COLO829 (cell line): ENCODE measurements at places on chromosomes 12 and 14.

DNA sequence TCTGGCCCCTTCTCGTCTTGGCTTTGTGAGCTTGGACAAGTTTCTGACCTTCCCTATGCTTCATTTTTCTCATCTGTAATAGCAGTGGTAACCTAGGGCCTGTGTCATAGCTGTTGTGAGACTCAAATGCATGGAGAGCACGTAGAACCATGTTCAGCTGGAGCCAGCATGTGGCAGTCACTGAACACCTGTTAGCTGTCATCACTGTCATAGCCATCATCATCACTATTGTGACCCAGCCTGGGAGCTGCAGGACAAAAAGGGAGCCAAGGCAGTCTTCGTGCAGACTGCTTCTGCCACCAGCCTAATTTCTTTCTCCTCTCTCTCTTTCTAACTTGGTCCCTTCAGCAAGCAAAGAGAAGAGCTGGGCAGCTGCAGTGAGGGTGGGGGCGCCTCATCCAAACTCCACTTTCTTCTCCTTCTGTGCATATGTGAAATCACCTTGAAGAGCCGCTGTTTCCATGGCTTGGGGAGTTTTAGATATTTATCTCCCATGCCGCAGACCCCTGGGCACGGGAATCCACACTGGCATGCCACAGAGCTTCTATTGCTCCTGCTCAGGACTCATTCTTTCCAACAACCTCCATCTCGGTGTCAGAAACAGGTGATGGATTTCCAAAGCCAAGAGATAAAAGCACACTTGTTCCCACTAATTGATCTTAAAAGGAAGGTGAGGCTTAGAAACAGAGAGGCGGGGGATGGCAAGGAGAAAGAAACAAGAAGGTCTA, 87.0 kb downstream of the SRRM4 start:
- no peak for DNase-seq

GRCh38 chr12:62806244-62806836, 128.6 kb downstream of the PPM1H start:
- DNase-seq, result no peak

DNA sequence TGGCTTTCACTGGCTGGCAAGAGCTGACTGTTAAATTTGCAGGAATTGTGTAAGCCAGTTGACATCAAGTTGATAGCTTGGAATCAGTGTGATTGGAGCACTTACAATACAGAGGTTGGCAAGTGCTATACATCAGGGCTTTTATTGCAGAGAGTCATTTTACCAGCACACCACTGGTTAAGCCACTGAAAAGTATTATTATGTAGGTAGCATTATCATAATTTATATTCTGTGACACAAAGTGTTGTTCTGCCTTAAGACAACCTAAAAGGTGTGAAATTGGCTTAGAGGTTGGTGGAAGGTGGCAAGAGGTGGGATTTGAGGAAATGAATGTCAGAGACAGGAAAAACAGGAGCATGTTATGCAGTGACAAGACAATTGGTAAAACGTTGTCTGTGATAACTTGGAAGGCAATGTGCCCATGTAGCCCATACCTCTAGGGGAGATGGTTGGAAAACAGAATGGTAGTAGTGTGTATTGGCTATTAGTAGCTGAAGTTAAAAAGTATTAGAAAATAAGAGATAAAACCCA, 172.9 kb upstream of the PRICKLE1 start:
- DNase-seq, result no peak

DNA sequence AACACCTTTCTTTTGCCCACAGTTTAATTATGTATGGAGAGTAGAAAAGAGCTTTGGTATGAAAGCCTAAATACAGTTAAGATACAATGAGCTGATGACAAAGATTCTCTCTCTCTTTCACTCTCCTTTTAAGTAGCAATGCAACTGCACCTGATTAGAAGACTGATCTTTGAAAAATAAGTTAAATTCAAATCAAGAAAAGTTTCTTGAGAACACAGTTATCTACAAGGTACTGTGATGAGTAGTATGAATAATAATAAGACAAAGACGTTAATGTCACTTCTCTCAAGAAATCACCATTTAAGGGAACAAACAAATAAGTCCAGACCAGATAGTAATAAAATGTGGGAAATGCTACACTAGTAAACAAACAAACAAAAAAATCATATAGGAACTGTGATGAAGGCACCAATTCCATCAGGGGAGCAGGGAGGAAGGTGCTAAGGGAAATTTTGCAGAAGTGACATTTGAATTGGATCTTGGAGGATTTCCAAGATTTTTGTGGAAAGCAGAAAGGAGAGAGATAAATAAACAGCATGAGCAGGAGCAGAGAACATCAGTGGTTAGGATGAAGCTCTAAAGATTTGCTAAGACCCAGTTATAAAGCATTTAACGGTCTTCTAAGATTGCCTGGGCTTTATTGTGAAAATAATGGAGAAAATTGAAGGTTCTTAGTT, 65.2 kb upstream of the STK38L start:
- DNase-seq, result no peak

DNA sequence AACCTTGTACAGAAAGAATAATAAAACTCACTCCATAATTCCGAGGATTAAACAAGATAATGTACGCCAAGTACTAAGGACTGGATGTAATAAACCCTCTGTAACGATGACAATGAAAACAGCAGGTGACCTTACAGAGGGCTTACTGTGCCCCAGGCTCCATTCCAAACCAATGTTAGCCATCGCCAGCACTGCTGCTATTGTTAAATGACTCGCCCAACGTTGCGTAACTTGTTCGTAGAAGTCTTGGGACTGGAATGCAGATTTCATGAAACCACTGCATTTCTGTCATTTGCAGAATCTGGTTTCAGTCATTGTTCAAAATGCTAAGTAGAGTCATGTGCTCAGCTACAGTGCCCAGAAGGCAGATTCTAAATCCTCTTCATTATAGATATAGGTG, 728 bp upstream of the STON2 start:
- peak; percentile 22 for DNase-seq

- DNase-seq, result no peak
Observed at GRCh38 chr14:34262127-34262910, 199.7 kb downstream of the SPTSSA start.

DNA sequence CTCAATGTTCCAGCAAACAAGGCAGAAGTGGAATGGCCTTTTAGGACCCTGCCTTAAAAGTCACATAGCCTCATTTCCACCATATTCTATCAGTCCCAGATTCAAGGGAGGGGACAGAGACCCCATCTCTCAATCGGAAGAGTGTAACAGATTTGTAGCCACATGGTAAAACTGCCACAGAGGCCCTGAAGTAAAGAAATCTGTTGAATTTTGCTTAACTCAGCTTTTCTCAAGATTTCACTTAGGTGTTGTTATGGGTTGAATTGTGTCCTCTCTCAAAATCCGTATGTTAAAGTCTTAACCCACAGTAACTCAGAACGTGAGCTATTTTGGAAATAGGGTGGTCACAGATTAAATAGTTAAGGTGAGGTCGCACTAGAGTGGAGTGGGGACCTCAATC, 22.7 kb upstream of the CCDC60 start:
- no peak for DNase-seq

DNA sequence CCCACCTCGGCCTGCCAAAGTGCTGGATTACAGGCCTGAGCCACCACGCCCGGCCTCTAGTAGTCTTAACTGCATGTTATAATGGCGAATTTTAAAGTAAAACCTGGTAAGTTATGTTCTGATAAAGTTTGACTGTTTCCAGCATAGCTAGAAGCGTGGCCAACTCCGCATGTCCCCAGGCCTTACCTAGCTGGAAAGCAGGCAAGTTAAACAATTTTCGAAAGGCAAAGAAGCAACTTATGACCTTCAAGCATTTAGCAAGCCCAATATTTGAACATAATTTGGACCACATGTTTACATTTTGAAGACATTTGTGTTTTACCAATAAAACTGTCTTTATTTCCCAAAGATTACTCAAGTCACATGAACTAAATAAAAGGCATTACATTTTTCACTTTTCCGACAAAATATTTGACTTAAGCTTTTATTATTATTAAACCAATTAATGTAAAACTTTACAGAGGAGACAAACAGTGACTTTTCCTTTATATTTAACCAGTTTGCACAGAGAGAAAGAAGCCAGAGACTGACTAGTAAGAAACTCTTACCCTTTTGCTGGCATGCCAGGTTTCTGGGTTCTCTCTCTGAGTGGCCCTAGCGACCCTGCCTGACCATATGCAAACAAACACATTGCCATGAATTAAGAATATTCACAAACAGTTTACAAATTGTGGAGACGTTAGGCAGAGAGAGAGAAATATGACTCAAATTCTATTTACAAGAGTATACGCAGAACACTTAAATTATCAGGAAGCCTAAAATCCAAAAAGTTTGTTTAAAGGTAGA, 106.3 kb downstream of the RIN3 start:
- DNase-seq, result no peak

GRCh38 chr12:55711786-55712553, 3.9 kb upstream of the BLOC1S1 start:
- no peak for DNase-seq

DNA sequence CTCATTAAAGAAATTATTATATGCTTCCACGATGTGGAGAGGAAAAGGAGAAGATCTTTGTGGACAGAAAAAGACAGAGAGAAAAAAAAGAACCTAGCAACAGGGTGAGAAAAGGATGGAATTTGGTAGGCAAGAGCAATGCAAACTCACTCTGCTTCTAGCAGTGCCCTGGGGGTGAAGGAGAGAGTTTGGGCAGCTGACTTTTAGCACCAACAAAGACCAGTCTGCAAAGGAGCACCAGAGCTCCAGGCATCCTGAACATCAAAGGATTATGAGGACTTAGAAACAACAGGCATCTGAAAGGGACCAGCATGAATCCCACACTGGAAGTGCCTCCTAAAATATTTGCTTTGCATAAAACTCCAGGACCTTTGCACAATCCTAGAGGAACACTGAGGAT, 32.8 kb upstream of the RERG start:
- no peak for DNase-seq

DNA sequence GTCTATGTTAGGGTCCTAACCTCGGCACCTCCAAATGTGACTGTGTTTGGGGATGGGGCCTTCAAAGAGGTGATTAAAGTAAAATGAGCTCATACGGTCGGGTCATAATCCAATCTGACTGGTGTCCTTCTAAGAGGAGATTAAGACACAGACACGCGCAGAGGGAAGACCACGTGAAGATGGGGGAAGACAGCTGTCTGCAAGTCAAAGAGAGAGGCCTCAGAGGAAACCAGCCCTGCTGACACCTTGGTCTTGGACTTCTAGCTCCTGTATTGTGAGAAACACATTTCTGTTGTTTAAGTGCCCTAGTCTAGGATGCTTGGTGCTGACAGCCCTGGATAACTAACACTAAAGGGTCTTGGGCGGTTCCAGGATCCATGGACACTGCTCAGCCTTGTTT, 109.6 kb downstream of the DICER1 start:
- DNase-seq, result no peak

GRCh38 chr12:52618216-52618615, at the start of gene KRT73:
TSS of gene KRT73 (minus strand) at chr12:52618559. CDS start at chr12:52618524, 35 bp downstream.
- DNase-seq, result no peak

DNA sequence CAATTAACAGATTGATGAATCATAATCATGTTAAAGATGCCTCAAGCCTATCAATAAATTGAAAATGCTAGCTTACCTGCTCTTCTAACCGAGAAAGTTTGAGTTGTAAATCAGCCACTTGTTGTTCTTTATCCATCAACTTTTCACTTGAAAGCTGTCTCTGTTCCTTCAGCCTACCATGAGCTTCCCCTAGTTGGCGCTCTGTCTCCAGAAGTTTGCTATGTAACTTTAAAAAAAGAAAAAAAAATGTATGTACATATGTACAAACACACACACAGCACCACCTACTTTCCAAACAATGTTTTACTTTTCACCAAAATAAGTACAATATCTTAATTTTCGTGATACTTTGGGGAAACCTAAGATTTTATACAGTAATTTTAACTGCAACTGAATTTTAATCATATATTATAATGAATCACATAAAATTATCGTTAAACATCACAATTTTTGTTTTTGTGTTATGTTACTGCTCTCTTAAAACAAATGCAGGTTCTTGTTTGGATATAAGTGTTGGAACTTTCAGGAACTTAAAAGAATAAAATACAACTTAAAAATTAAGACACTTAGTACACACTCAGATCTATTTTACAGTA, 101.2 kb downstream of the EEA1 start:
- peak; percentile 50 for DNase-seq

DNA sequence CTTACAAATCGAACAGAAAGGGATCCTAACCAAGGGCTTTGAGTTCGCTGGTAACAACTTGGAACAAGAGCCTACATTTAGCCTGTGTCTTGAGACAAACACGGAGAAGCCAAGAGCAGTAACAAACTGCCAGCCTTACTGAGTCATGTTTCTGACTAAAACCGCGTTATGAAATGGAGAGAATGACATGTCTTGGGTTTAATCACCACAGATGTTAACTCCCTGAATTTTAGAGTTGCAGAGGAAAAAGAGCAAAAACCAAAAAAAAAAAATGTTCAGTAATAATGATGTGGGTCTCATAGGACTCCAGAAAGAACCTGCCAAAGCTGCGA, 1.0 kb downstream of the BLTP3B start:
- no peak for DNase-seq

DNA sequence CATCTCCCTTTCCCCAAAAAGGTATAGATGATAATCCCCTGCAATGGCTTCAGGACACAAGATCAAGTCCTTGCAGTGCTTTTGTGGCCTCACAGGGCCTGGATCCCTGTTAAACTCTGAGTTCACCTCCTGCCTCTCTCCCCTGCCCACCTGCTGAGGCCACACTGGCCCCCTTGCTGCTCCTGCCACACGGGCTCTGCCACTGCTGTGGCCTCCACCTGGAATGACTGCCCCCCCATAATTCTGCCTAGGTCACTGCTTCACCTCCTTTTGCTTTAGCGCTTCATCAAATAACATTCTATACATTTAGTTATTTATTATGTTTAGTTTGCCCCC, 653 bp upstream of the IFI27 start:
- DNase-seq, result no peak

DNA sequence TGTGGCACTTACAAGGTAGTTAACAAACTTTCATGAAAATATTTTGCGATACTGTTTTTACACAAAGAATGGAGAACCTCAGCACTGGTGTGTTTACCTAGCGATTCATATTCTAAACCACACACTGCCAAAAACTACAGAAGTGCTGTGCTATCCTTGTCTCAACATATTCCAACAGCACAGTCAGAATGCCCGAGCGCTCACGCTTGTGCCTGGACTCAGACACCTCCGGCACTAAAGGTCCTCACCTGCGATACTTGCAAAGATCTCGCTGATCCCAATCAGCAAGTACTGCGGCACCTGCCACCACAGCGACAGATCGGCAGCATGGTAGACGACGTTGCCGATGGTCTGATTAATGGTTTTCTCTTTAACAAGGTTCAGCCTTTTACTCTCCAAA, 23.2 kb downstream of the SLC15A4 start:
- DNase-seq, result no peak

GRCh38 chr12:68406134-68406576, 74.0 kb upstream of the MDM1 start:
- no peak for DNase-seq

DNA sequence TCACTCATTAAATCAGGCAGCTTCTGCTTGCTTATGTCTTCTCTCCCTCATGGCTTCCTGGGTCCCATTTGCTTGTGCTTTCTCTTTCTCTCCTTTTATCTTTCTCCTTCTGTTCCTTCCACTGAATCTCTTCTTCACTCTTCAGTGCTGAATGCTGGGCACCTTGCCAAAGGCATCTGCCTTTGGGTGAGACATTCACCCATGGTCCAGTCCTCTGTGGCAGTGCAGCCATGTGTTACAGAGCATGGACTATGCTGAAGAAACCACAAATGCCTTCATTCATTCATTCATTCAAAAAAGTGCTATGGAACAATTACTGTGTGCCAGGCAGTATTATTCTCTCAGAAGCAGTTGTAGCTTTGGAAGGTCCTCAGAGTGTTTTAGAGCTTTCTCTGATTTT, 344.4 kb upstream of the STXBP6 start:
- no peak for DNase-seq
